Stimulated activated CD8-positive, alpha-beta memory T cell treated with anti-CD3 and anti-CD28 coated beads, Interleukin-15, amount 100 ng/mL, for 48 hours (primary cell): ENCODE measurements at places on chromosomes 11 and 22.

GRCh38 chr11:112174789-112175598 is at the start of gene BCO2:
TSS of gene BCO2 (plus strand) at chr11:112175512. CDS start at chr11:112175602, 90 bp downstream.
- DNase-seq, result peak; percentile 9

GRCh38 chr22:49726701-49727101 is 101.0 kb downstream of the BRD1 start:
- no peak for DNase-seq

- DNase-seq, result peak; percentile 44
These were observed 24.8 kb downstream of the APOL1 start for GRCh38 chr22:36277482-36278291.

GRCh38 chr11:46874586-46874985 is 28.5 kb upstream of the CKAP5 start:
- DNase-seq, result no peak

- DNase-seq, result no peak
These were observed 12.6 kb downstream of the SULT4A1 start for GRCh38 chr22:43849731-43850130.

- peak; percentile 53 for DNase-seq
These were observed at the start of gene MICALL1 for GRCh38 chr22:37905534-37906363. TSS of gene MICALL1 (plus strand) at chr22:37906297. CDS start at chr22:37906423, 126 bp downstream.
